Tongue (tissue), 3 donors: ENCODE measurements at places on chromosomes 16 and 17. TPM values are rescaled to one million over a fixed set of nuclear protein-coding genes. Genes with fewer than 3 reads are reported as not detected.

DNA sequence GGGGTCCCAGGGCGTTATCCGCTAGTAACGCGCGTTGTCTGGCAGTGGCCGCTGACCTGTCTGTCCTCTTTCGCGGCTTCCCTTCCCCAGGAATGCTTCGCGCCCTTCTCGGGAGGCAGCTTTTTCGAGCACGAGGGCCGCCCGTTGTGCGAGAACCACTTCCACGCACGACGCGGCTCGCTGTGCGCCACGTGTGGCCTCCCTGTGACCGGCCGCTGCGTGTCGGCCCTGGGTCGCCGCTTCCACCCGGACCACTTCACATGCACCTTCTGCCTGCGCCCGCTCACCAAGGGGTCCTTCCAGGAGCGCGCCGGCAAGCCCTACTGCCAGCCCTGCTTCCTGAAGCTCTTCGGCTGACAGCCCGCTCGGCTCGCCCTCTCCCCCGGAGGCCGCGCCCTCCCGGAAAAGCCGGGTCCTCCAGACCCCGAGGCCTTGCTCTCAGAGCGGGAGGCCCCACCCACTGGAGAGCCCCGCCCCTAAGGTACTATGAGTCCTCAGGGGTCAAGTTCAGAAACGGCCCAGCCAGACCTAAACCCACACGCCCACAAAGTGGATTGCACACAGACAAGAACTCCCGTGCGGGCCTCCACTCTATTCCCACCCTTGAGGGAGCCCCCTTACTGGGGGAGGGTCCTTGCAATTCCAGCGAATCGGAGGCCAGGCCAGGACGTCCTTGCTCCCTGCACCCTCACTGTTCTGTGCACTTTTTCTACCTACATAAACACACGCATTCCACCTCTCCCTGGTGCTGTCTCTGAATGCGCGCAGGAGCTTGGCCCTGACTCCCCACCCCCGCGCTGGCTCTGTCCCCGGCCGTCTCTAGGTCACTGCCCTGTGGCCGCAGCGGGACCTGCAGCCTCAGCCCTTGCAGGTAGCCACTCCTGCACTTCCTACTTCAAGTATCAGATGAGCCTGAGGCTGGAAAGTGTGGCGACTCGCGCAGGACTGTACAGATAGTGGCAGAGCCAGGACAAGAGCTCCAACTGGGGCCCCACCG, 5.4 kb upstream of the SLC5A2 start:
- DNase-seq: no peak

DNA sequence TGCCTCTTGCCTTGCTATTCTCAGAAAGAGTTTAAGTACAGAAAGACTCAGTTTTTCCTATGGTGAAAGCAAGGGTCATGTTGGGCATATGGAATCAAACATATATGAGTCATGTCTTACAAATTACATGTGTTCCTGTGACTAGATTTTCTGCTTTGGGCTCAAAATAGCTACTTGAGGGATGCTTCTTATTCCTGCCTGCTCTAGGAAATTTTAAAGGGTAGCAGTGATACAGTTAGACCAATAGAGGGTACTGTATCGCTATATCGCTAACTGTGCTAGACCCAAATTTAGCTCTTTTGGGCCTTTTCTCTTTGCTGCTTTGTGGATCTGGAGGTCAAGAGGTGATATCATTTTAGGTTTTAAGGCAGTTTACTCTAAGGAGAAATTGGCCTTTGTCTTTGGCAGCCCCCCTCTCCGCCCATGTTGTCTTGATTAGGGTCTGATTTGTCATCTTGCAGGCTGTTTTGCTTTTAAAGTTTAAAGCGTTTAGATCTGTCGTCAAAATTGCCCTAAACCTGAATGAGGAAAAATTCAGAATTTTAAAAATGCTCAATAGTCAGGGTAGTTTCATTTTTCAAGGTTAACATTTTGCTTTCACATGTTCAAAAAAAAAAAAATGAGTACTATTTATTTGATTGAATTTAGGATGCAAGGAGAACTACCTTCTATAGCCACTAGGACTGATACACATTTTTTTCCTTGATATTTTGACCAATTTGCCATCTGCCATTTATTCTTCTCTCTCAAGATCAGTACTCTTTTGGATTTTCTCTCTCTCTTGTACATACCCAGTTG, 8.8 kb downstream of the NFATC3 start:
- DNase-seq: no peak

DNA sequence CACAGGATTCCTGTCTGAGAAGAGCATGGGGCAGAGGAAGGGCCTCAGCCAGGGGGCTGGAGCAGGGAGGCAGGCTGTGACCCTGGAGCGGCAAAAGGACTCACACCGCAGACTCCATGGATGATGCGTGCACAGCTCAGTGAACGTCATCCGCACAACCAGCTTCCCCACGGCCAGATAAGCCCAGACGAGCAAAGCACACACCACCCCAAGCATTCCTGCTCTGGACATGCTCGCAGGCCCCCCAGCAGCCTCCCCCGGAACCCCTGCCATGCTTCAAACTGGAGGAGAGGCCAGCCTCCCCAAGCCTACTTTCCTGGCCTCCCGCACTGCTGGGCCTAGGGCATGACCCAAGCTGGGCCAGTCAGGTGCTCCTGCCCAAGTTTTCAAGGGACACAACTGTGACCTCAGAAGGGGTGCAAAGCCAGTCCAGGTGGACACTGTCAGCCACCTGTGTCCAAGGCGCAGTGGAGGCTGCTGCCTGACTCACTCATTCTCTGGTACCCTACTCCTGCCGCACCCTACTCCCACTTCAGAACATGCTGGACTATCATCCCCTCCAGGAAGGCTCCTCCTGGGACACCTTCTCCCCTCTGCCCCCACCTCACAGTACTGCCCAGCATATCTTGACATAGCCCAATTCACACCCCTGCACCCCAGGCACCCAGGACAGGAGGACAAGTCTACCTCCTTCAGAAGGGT, 4.8 kb downstream of the BCAR1 start:
- DNase-seq: no peak

DNA sequence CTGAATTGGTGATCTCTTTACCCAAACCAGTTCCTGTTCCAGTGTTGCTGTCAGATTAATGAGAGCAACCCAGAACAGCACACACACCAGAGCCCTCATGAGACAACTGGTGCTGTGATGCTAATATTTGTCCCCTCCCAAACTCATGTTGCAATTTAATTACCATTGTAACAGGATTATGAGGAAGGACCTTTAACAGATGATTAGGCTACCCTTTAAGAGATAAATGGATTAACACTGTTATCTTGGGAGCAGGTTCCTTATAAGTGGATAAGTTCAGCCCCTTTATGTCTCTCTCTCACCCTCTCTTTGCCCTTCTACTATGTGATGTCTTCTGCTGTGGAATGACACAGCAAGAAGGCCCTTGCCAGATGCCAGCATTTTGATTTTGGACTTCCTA, 1.1 kb upstream of the CCDC182 start:
- no peak for DNase-seq

GRCh38 chr17:64269687-64270649, 6.9 kb upstream of the TEX2 start:
- peak; percentile 43 for DNase-seq

DNA sequence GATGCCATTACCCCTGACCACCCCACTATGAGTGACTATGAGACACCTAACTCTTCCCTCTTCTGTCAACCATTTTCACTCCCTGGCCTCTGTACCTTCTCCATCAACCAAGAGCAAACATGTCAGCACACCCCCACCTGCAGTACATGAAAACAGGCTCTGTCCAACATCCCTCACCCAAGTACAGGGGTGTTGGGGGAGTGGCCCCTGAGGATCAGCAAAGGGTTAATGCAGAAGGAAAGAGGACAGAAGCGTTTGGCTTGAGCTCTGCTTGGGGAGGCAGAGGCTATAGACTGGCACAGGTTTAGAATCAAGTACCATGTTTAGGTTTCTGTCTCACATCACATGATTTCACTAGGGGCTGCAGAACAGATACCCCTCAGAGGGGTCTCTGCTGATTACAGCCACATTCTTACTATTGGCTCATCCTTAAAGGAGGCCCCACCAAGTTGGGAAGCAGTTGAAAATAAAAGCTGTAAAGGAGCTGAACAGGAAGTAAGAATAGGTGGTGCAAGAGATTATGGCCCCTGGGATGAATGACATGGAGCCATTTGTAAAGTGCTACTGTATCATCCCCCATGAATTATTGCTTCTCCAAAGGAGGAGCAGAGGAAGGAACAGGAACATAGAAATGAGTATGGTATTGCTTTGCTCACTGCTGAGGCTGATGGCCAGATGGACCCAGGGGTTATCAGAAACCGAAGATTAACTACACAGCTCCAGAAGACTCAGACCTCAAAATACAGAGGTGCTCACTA, 2.4 kb upstream of the PSMC3IP start:
- DNase-seq: no peak

Gene ADAD2
- 0.31 TPM for total RNA-seq

- peak; percentile 69 for DNase-seq
Observed at GRCh38 chr17:77400445-77400870, 259.7 kb downstream of the SEC14L1 start.

Gene SCGB1C2
- total RNA-seq: not detected

Gene NDRG4
- 14.2 TPM for total RNA-seq

DNA sequence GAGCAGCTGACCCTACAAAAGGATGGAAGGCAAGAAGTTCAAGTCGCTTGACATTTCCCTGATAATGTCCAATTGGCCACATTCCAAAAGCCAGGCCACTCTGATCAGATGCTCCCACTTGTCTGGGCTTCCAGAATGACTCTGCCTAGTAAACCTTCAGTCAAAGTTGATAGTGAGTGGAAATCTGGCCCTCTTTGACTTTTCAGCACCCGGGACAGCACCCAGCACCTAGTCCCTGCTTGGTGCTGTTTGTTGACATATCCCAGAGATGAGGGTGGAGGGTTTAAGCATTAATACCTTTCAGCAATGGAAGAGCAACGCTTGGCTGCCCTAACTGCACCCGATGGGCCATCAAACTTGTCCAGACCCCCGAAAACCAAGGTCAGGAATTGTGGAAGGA, 131.3 kb downstream of the AIPL1 start:
- peak; percentile 80 for DNase-seq

DNA sequence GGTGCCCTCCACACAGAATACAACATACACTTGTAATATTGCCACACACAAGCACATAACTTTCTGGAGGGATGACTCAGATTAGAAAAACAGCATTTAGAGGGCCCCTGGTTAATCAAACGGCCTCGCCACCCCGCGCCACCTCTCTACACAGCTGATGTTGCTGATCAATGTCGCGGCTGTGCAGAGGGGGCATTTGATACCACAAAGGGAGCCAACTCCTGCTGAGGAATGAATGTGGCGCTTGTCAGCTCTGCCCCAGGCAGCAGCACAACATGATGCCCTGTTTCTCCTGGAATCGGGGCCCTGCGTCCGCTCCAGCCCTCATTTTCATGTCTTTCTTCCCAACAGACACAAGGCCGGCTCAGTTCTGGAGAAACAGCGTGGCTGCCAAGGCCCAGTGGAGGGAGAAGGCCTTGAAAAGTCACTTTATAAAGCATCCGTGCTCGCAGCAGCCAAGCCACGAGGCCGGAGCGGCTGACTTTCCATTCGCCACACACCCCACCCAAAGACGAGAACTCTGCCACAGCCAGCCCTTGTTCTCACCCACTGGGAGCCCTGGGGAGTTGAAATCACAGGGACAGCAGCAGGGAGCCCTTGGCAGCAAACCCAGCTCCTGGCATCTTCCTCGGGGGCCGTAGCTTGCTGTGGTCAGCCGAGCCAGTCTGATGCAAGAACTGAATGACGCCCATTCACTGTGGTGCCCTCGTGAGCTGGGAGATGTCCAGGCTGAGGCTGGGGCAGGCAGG, 65.6 kb downstream of the XYLT1 start:
- DNase-seq: peak; percentile 80

GRCh38 chr17:288802-289356, 63.7 kb downstream of the RPH3AL start:
- DNase-seq: no peak

GRCh38 chr16:88533932-88534637, 36.1 kb upstream of the ZC3H18 start:
- DNase-seq: peak; percentile 92

DNA sequence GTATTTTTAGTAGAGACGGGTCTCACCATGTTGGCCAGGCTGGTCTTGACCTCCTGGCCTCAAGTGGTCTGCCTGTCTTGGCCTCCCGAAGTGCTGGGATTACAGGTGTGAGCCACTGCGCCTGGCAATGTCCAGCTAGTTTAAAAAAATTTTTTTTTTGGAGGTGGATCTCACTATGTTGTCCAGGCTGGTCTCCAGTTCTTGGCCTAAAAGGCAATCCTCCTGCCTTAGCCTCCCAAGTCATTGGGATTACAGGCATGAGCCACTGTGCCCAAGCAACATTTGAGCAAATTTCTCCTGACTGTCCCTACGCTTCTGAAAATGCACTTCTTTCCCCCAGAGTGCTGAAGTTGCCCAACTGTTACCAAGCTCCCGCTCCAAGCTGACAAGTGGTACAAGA, 8.0 kb downstream of the MAP3K14 start:
- DNase-seq: no peak

DNA sequence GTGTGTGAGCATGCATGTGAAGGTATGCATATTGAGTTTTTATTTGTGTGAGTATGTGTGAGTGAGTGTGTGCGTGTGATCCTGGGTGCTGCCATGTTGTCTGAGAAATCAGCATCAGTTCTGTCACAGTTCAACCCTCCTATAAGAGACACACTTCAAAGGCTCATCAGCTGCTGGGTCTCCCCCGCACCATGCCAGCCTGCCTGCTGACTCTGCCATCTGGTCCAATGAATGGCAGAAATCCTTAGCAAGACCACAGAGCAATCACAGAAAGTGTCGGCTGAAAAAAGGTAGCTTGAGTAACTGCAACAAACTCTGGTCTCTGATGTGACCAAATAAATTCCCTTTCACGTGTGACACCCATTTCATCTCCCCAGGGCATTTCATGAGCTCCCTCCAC, 381.8 kb upstream of the MAF start:
- DNase-seq: no peak

- no peak for DNase-seq
Observed at GRCh38 chr16:64392456-64392855, 729.4 kb downstream of the CDH11 start.

Gene CSNK1D
- 72.8 TPM for total RNA-seq

Gene DNAAF8
- 0.41 TPM for total RNA-seq

Gene KCNJ16
- total RNA-seq: 0.21 TPM

DNA sequence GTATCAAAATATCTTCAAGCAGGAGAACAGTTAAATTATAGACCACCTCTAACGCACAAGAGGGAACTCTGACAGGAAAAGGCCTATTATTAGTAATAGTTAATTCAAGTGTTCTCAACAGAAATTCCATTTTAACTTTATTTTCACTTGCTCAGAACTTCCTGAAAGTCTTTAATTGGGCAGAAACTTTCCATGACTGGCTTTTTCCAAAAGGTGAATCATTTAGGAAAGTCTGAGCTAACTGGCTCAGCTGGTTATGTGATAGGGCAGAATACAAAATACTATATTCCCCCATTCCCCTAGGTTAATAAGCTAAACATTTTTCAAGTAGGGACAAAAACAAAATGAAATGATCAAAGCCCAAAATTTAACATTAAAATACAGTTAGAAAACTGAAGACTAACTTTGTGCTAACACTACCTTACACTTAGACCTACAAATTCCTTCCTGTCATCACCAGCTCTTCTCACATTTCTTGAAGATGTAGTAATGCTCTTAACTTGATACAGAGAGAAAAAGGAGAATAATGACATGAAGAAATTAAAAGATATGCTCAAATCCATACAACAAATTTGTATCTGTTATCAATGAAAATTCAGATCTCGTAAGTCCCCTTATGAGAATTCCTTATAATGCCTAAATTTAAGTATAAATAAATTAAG, 31.0 kb downstream of the CFDP1 start:
- DNase-seq: peak; percentile 40

Gene NTN1
- total RNA-seq: 32.8 TPM

Gene TMEM92
- not detected for total RNA-seq

Gene TMEM88
- total RNA-seq: 4.5 TPM

GRCh38 chr17:80798595-80799537, 192.8 kb upstream of the CHMP6 start:
- DNase-seq: no peak

- no peak for DNase-seq
Observed at GRCh38 chr17:17752821-17753321, 71.6 kb downstream of the RAI1 start.
